ENCODE measurements at places on chromosomes 1 and 21. TPM values are rescaled to one million over a fixed set of nuclear protein-coding genes. Genes with fewer than 3 reads are reported as not detected.

Gene CD84
- 2.0 TPM for total RNA-seq

DNA sequence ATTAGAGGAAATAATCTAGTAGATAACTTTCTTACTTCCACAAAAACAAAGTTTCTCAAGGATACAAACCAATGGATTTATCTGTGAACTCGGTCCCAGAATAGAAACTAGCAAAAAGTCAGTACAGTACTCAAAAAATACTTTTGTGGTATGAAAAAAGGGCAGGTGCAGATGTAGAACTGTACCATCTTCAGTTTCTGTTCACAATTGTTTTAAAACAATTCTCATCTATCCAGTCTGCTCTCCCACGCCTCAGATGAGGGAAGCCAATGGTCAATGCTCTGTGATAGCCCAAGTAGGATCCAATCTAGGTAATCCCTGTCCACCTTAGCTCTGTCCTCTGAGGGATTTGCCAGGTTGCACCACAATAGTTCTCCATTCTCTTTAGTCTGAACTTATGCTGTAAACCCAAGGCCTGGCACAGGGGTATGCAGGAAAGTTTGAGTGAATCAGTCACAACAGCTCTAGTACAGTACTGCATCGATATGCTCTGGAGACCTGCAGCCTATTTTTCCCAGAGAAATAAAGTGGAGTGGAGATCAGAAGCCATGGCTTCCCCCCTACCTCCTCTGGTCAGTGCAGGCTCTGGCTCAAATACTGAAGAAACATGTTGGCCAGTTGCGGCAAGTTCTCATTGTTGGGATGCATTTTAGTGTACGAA lies 1.4 kb downstream of the KTI12 start:
- H3K27ac ChIP-seq = no peak overlapping the region
- peak overlapping the region; percentile 81 for H3K4me3 ChIP-seq
- peaks cover 11% of the 10 kb centered on the region for H3K4me1 ChIP-seq
- H3K36me3 ChIP-seq = peaks cover 3% of the 10 kb centered on the region
- H3K27me3 ChIP-seq = no peaks in the 10 kb centered on the region

DNA sequence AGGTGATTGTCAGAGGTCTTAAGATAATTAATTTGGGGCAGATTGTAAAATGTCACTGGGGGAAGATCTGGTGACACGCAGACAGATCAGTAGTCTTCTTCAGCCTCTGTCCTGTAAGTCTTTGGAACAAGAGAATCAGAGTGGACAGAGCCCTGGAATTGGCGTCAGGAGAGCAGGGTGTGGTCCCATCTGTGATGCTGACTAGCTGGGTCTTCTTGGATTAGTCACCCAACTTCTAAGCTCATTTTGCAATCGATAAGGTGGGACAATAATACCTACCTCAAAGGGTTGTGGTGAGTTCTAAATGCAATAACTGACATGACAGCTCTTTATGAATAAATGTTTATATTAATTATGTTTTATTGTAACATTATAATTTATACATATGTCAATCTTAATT lies 4.8 kb downstream of the FASLG start:
- H3K27ac ChIP-seq = no peak overlapping the region
- H3K4me3 ChIP-seq = no peak overlapping the region
- H3K4me1 ChIP-seq = no peaks in the 10 kb centered on the region
- no peaks in the 10 kb centered on the region for H3K27me3 ChIP-seq
- no peaks in the 10 kb centered on the region for H3K36me3 ChIP-seq

DNA sequence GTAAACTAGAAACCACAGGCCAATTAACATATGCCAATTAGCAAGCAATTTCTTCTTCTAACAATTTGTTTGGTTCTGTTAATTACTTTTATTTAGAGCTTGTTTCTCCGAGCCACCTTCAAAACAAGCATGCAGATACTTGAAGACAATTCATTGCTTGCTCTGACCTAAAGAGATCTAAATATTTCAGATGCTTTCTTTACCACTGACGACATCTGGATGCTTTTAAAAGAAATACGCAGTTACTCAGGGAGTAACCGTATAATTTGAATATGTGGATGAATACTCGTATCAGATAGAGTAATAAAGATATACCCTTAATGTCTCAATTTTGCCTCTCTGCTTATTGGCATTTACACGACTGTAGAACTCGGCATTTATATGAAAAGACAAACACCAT lies 390.0 kb downstream of the DISC1 start:
- H3K4me3 ChIP-seq = no peak overlapping the region
- no peaks in the 10 kb centered on the region for H3K27me3 ChIP-seq
- H3K4me1 ChIP-seq = peaks cover 26% of the 10 kb centered on the region
- DNase-seq = peak; percentile 23

GRCh38 chr1:15876357-15877055 lies 29.0 kb downstream of the SPEN start:
- no peak overlapping the region for H3K4me3 ChIP-seq
- DNase-seq = no peak
- H3K27ac ChIP-seq = no peak overlapping the region
- H3K4me1 ChIP-seq = no peaks in the 10 kb centered on the region
- H3K27me3 ChIP-seq = no peaks in the 10 kb centered on the region

GRCh38 chr1:46166521-46167462 lies 8.1 kb upstream of the TSPAN1 start:
- H3K27ac ChIP-seq = peak overlapping the region; percentile 84
- H3K27me3 ChIP-seq = peaks cover 20% of the 10 kb centered on the region
- H3K4me1 ChIP-seq = peaks cover 16% of the 10 kb centered on the region
- peak; percentile 66 for DNase-seq

Gene COL16A1
- 229 TPM for total RNA-seq

GRCh38 chr1:74629283-74629682 lies 44.3 kb downstream of the ERICH3 start:
- H3K4me1 ChIP-seq = no peaks in the 10 kb centered on the region
- no peaks in the 10 kb centered on the region for H3K36me3 ChIP-seq
- H3K27me3 ChIP-seq = no peaks in the 10 kb centered on the region
- no peak overlapping the region for H3K4me3 ChIP-seq

DNA sequence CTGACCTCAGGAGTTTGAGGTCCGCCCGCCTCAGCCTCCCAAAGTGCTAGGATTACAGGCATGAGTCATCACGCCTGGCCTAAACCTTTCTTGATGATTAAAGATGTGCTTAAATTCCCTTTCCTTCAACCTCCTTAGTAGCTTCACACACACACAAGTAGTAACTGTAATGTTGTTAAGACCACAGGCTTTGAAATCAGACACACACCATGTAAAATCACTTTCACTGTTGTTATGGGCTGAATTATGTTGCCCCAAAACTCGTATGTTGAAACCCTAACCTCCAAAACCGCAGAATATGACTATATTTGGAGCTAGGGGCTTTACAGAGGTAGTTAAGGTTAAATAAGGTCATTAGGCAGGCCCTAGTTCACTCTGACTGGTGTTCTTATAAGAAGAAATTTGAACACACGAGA lies 180.2 kb downstream of the NR5A2 start:
- H3K27ac ChIP-seq = no peak overlapping the region
- no peak overlapping the region for H3K4me3 ChIP-seq
- no peaks in the 10 kb centered on the region for H3K4me1 ChIP-seq
- DNase-seq = no peak
- no peaks in the 10 kb centered on the region for H3K27me3 ChIP-seq

GRCh38 chr1:13760921-13761320 lies 60.9 kb downstream of the PRDM2 start:
- H3K4me3 ChIP-seq = no peak overlapping the region
- no peak for DNase-seq
- H3K4me1 ChIP-seq = peaks cover 14% of the 10 kb centered on the region

DNA sequence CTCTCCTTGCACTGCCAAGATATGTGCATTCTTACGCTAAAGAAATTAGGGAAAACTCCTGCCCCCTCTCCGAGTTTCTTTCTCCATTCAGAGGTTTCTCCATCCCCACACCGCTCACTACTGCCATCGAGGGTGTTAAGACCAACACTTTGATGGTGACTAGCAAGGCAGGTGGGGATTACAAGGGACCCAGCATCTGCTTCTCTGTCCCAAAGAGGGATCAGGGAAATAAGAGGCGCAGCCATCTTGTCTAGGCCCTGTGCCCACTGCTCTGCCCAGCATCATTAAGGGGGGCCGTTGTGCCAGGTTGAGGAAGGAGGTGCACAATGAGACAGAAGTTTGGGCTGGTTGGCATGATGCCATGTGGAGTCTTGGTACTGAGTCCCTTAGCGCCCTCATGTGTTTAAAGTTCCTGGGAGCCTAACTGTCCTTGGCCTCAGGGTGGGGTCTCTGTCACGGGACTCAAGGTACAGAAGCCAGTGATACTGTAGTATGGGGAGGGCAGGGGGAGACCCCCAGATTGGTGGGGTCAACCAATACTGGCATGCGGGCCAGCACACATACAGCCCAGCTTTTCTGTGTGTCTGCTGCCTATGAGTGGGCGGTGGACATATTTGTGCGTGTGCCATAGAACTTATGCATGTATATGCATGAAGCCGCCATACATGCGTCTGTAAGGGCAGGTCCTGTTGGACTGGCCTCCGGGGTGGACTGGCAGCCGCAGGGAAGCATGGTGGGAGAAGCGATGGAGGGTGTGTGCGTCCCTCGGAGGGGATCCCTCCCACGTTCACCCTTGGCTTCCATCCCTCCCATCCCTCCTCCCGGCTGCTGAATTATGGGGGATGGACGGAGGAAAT lies 5.5 kb downstream of the EFNA3 start:
- H3K27ac ChIP-seq = no peak overlapping the region
- H3K4me1 ChIP-seq = peaks cover 63% of the 10 kb centered on the region
- no peak for DNase-seq
- H3K36me3 ChIP-seq = no peaks in the 10 kb centered on the region

- H3K4me3 ChIP-seq = peak overlapping the region; percentile 76
- H3K27ac ChIP-seq = peak overlapping the region; percentile 62
- peaks cover 3% of the 10 kb centered on the region for H3K4me1 ChIP-seq
- H3K27me3 ChIP-seq = no peaks in the 10 kb centered on the region
- DNase-seq = peak; percentile 80
- no peaks in the 10 kb centered on the region for H3K36me3 ChIP-seq
These were observed 296 bp upstream of the RNPEP start for GRCh38 chr1:201982082-201982622.

Gene TESK2
- total RNA-seq = 2.2 TPM

DNA sequence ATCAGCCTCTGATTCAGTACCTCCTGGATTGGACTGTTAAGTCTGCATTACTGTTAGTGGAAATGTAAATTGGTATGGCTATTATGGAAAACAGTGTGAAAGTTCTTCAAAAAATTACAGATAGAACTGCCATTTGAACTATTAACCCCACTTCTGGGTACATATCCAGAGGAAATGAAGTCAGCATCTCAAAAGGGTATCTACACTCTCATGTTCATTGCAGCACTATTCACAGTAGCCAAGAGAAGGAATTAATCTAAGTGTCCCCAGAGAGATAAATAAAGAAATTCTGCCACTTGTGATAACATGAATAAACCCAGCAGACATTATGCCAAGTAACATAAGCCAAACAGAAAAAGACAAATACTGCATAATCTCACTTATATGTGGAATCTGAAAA lies 676.0 kb downstream of the PLA2G4A start:
- peak; percentile 14 for DNase-seq
- H3K36me3 ChIP-seq = no peaks in the 10 kb centered on the region
- no peak overlapping the region for H3K27ac ChIP-seq
- H3K4me3 ChIP-seq = no peak overlapping the region

DNA sequence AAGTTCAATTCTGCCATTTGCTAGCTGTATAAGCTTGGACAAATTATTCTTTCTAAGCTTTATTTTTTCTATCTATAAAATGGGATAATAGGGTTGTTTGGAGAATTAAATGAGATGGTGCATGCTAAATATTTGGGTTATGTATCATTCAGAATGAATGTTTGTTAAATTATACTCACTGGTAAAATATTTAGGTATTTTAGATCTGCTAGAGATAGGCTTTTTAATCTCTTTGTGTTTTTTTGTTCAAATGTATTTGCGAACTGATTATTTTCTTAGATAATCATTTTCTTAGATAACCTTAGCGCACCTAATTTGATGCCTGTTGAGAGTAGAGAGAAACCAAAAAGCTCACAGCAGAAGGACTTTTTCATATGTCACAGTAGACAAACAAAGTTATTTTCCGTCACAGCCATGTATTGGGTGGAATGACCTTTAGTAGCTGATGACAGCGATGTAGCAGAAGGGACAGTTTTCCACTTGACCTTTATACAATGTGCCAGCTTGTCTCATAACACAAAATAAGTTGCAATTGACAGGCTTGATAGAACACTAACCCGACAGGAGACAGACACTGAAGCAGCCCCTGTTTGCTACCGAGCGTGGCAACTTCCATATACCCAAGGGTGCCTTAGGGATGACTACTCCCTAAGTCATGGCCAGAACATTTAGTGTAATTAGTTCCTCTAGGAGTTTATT lies 93.0 kb downstream of the DISC1 start:
- H3K27ac ChIP-seq = no peak overlapping the region
- no peak overlapping the region for H3K4me3 ChIP-seq
- no peak for DNase-seq
- no peaks in the 10 kb centered on the region for H3K27me3 ChIP-seq

Gene NRDC
- total RNA-seq = 80.1 TPM

DNA sequence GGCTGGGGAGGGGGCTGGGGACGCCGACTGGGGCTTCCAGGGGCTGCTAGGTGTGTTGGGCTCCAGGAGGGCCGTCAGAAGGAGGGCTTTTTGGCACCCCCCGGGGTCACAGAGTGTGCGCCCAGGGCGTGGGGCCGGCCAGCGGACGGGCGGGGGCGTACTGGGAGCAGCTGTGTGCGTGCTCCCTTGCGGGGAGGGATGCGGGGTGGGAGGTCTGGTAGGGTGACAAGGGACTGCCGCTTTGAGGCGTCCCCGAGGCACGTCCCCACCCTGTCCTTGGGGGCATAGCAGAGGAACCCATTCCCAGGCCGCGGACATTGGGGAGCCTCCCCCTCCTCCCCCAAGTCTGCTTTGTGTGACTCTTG lies 1.1 kb downstream of the FOXO6 start:
- DNase-seq = no peak
- H3K27me3 ChIP-seq = peaks cover 27% of the 10 kb centered on the region
- H3K4me1 ChIP-seq = peaks cover 86% of the 10 kb centered on the region
- H3K4me3 ChIP-seq = peak overlapping the region; percentile 54
- peaks cover 6% of the 10 kb centered on the region for H3K36me3 ChIP-seq

- H3K36me3 ChIP-seq = no peaks in the 10 kb centered on the region
- peak overlapping the region; percentile 73 for H3K4me3 ChIP-seq
- H3K27ac ChIP-seq = peak overlapping the region; percentile 72
- H3K27me3 ChIP-seq = no peaks in the 10 kb centered on the region
- peak; percentile 42 for DNase-seq
- H3K4me1 ChIP-seq = no peaks in the 10 kb centered on the region
These were observed 659 bp downstream of the FAF1 start for GRCh38 chr1:50959303-50959912.

Measured in muscle of leg (tissue), 16 donors.